ENCODE measurements at places on chromosomes 5 and 9.

GRCh38 chr9:87118594-87118993 is 171.3 kb upstream of the GAS1 start:
- no peaks in the 10 kb centered on the region for H3K4me1 ChIP-seq
- H3K27ac ChIP-seq: no peak overlapping the region
- DNase-seq: no peak
- no peak overlapping the region for H3K4me3 ChIP-seq
- no peaks in the 10 kb centered on the region for H3K27me3 ChIP-seq

- H3K36me3 ChIP-seq: no peaks in the 10 kb centered on the region
- H3K4me3 ChIP-seq: no peak overlapping the region
- no peak for DNase-seq
- H3K4me1 ChIP-seq: no peaks in the 10 kb centered on the region
- H3K27ac ChIP-seq: no peak overlapping the region
These were observed 124.1 kb downstream of the NXNL2 start for GRCh38 chr9:88659126-88659525.

- H3K4me3 ChIP-seq: no peak overlapping the region
- no peaks in the 10 kb centered on the region for H3K4me1 ChIP-seq
- peaks cover 77% of the 10 kb centered on the region for H3K36me3 ChIP-seq
- H3K27ac ChIP-seq: no peak overlapping the region
- no peaks in the 10 kb centered on the region for H3K27me3 ChIP-seq
These were observed 29.4 kb upstream of the PDCL start for GRCh38 chr9:122857815-122858214.

GRCh38 chr5:135955525-135955924 is 742 bp upstream of the LECT2 start:
- no peak for DNase-seq
- peaks cover 6% of the 10 kb centered on the region for H3K4me1 ChIP-seq
- no peaks in the 10 kb centered on the region for H3K27me3 ChIP-seq
- no peak overlapping the region for H3K4me3 ChIP-seq

DNA sequence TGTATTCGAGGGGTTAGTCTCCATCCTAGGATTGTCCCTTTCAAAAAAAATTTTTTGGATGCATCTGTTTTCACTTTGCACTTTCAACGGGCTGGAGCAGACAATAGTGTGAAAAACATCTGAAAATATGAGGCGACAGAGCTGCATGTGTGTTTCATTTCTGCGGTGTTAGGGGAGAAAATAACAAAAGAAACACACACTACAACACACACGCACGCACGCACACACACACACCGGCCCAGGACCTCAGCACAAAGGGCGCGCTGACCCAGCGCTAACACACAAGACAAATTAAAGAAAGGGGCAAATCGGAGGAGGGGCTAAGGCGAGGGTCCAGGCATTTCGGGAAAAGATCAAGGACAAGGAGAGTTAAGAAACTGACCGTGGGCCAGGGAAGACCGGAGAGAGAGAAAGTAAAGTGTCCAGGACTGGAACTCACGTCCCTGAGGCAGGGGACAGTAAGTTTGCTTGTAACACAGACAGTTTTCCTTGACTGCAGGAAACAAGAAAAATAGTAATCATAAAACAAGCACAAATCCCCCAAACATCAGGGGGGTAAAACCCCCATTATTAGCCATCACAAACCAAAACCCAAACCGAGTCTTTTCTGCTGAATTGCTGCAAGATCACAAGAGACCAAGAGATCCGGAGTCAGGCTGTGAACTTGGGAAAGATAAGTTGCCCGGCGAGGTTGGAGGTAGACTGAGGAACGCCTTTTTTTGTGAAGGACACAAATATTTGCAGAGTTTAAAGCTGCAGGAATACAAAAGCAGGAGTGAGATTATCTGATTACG is 302.1 kb downstream of the PARP8 start:
- no peaks in the 10 kb centered on the region for H3K36me3 ChIP-seq
- DNase-seq: no peak
- no peaks in the 10 kb centered on the region for H3K27me3 ChIP-seq
- no peaks in the 10 kb centered on the region for H3K4me1 ChIP-seq
- no peak overlapping the region for H3K4me3 ChIP-seq

DNA sequence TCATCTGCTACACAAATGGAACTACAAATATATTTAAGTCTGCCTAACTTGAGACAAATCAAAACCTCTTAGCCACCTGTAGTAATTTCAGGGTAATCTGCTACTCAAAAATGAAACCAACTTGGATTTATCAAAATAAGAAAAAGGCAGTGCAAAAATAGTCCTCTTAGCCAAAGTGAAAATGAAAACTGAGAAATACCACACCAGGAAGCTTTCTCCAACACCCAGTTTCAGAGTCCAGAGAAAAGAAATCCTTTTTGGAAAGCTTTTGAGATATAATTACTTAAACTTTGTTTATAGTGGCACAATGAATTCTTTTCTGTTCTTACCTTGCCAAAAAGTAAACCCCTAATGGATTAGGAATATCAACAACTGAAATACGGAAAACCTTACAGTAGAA is 990.4 kb downstream of the EFNA5 start:
- H3K27me3 ChIP-seq: no peaks in the 10 kb centered on the region
- no peaks in the 10 kb centered on the region for H3K4me1 ChIP-seq
- no peaks in the 10 kb centered on the region for H3K36me3 ChIP-seq
- no peak for DNase-seq
- no peak overlapping the region for H3K4me3 ChIP-seq
- H3K27ac ChIP-seq: no peak overlapping the region

GRCh38 chr9:23321049-23321448 is 505.0 kb downstream of the ELAVL2 start:
- H3K27ac ChIP-seq: peak overlapping the region; percentile 12
- no peaks in the 10 kb centered on the region for H3K27me3 ChIP-seq
- DNase-seq: peak; percentile 57
- H3K4me1 ChIP-seq: peaks cover 13% of the 10 kb centered on the region
- H3K36me3 ChIP-seq: no peaks in the 10 kb centered on the region

DNA sequence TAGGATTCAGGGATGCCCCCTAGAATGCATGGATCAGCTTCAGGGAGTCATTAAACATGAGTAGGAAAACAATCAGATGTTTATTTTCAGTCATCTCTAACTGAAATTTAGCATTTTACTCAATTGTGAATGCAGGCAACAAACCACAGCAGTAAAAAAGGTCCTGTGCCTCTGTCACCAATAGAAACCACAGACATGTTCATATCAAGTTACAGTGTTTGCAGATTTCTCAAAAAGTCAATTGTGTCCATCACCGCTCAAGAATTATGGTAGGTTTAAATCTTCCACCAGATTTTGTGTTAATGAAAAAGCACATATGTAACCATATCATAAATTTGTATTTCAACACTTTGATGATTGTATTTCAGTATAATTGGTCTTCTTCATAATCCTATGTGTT is 68.4 kb upstream of the SLC1A1 start:
- no peaks in the 10 kb centered on the region for H3K4me1 ChIP-seq
- H3K36me3 ChIP-seq: no peaks in the 10 kb centered on the region
- H3K4me3 ChIP-seq: no peak overlapping the region
- H3K27me3 ChIP-seq: no peaks in the 10 kb centered on the region
- DNase-seq: no peak

- no peaks in the 10 kb centered on the region for H3K36me3 ChIP-seq
- no peak overlapping the region for H3K27ac ChIP-seq
- DNase-seq: peak; percentile 79
These were observed 27.1 kb upstream of the MYORG start for GRCh38 chr9:34403554-34404380.

GRCh38 chr5:165622864-165623536 is 2117.6 kb downstream of the MAT2B start:
- no peak overlapping the region for H3K27ac ChIP-seq
- DNase-seq: no peak
- no peaks in the 10 kb centered on the region for H3K4me1 ChIP-seq
- H3K4me3 ChIP-seq: no peak overlapping the region
- H3K27me3 ChIP-seq: no peaks in the 10 kb centered on the region

DNA sequence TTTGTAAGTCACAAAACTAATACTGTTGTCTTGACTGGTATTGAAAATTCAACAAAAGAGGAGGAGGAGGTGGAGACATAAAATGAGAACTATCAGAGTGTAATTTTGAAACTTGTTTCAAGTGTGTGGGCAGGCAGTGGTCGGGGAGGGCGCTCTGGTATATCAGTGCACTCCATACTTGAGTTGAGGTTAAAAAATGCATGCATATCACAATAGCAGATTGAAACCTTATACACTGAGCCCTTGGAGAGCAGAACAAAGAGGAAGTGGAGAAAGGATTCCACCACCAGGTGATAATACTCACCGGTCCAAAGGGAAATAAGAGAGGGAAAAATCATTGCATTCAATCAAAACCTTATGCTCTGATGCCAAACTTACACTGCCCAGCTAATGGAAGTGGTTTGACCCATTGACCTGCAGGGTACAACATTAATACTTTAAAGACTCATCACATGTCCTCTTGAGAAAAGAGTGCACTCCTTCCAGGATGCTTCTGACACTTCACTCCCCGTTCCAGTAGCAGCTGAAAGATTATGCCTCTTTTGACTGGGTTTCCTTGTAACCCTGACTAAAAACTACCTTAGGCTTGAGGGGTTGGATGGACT is 79.5 kb upstream of the FAM169A start:
- H3K27ac ChIP-seq: no peak overlapping the region
- H3K27me3 ChIP-seq: 0 out of 2 replicates have a peak, but pooled peaks cover 9% of the 10 kb centered on the region
- DNase-seq: no peak
- H3K4me3 ChIP-seq: no peak overlapping the region
- H3K36me3 ChIP-seq: no peaks in the 10 kb centered on the region

DNA sequence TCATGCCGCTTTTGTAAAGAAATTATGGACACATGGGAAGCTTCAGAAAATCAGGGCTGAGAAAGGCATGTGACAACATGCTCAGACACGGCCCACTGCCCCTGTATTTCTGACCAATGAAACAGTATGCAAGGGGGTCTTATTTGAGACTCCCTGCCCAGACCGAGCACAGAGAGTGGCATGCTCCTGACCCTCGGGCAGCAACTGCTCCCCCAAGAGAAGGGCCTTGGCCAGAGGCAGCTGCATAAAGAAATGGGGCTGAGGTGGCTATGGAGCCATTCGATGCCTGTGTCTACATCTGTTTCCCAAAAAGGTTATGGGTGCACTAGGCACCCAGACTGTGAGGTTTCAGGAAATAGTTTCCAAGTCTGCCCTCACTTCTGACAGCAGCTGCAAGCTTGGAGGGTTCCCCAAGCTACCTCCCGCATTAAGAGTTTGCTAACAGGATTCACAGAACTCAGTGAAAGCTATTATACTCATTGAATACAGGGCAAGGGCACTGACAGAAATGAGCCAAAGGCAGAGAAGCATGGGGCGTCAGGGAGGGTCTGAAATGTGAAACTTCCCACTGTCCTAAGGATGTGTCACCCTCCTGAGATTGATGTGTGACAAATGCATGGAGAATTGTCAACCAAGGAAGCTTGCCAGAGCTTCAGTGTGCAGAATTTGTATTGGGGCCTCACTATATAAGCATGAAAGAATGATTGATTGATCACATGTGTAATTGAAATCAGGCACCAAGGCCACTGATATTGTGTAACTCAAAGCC is 94.3 kb downstream of the DAP start:
- no peaks in the 10 kb centered on the region for H3K36me3 ChIP-seq
- H3K27ac ChIP-seq: peak overlapping the region; percentile 52
- no peak overlapping the region for H3K4me3 ChIP-seq
- H3K4me1 ChIP-seq: peaks cover 10% of the 10 kb centered on the region
- H3K27me3 ChIP-seq: no peaks in the 10 kb centered on the region

- H3K36me3 ChIP-seq: no peaks in the 10 kb centered on the region
- DNase-seq: peak; percentile 21
- H3K27ac ChIP-seq: peak overlapping the region; percentile 63
- H3K4me3 ChIP-seq: peak overlapping the region; percentile 55
These were observed 289.5 kb upstream of the MPDZ start for GRCh38 chr9:13568841-13569601.

GRCh38 chr5:38347040-38347763 is 88.8 kb downstream of the EGFLAM start:
- DNase-seq: peak; percentile 5
- H3K36me3 ChIP-seq: no peaks in the 10 kb centered on the region
- H3K4me3 ChIP-seq: no peak overlapping the region
- H3K27me3 ChIP-seq: no peaks in the 10 kb centered on the region
- H3K27ac ChIP-seq: no peak overlapping the region
- H3K4me1 ChIP-seq: no peaks in the 10 kb centered on the region

DNA sequence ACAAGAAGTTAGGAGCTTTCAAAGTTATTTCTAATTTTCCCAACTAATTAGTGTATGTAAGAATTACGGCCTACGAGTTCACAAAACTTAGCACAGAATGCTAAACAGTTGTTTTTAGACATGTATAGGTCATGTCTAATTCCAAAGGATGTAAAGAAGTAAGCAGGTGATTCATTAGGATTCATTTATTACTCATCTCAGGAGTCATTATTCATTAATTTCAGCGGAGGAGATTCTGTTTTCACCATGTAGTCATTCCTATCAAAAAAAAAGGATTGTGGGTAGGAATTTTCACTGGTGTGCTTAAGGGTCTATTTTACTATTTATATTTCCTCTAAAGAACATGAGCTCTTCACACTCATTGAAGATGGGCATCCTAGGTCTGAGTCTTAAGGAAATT is 532.2 kb downstream of the ACTL7B start:
- no peaks in the 10 kb centered on the region for H3K4me1 ChIP-seq
- H3K4me3 ChIP-seq: no peak overlapping the region
- H3K27ac ChIP-seq: no peak overlapping the region
- H3K36me3 ChIP-seq: no peaks in the 10 kb centered on the region

- H3K4me3 ChIP-seq: no peak overlapping the region
- H3K27me3 ChIP-seq: no peaks in the 10 kb centered on the region
- H3K36me3 ChIP-seq: no peaks in the 10 kb centered on the region
- no peak overlapping the region for H3K27ac ChIP-seq
These were observed 92.3 kb downstream of the ANKRD33B start for GRCh38 chr5:10655972-10656830.

- no peak for DNase-seq
- peaks cover 9% of the 10 kb centered on the region for H3K4me1 ChIP-seq
- no peak overlapping the region for H3K4me3 ChIP-seq
- H3K27ac ChIP-seq: no peak overlapping the region
- no peaks in the 10 kb centered on the region for H3K27me3 ChIP-seq
These were observed 46.0 kb upstream of the COL15A1 start for GRCh38 chr9:98897745-98898144.

- peaks cover 19% of the 10 kb centered on the region for H3K4me1 ChIP-seq
- H3K4me3 ChIP-seq: no peak overlapping the region
- H3K27ac ChIP-seq: peak overlapping the region; percentile 26
- no peaks in the 10 kb centered on the region for H3K36me3 ChIP-seq
- no peaks in the 10 kb centered on the region for H3K27me3 ChIP-seq
- peak; percentile 60 for DNase-seq
These were observed 164.5 kb downstream of the DRD1 start for GRCh38 chr5:175279506-175279905.

GRCh38 chr9:72041775-72042194 is 18.6 kb downstream of the C9orf57 start:
- H3K4me1 ChIP-seq: no peaks in the 10 kb centered on the region
- no peak for DNase-seq
- H3K4me3 ChIP-seq: no peak overlapping the region
- no peaks in the 10 kb centered on the region for H3K36me3 ChIP-seq
- H3K27me3 ChIP-seq: no peaks in the 10 kb centered on the region
